LNCaP clone FGC (cell line): ENCODE measurements at places on chromosomes 2 and 18.

- DNase-seq = no peak
Measured at GRCh38 chr2:205073433-205074020, 528.3 kb downstream of the PARD3B start.

- DNase-seq = no peak
Measured at GRCh38 chr2:181978351-181979150, 7.1 kb upstream of the PPP1R1C start.

- no peak for DNase-seq
Measured at GRCh38 chr2:149727927-149728326, 140.4 kb upstream of the MMADHC start.

- DNase-seq = no peak
Measured at GRCh38 chr2:180664507-180664906, 315.9 kb upstream of the UBE2E3 start.

- no peak for DNase-seq
Measured at GRCh38 chr2:111669928-111670695, 213.9 kb downstream of the ANAPC1 start.

DNA sequence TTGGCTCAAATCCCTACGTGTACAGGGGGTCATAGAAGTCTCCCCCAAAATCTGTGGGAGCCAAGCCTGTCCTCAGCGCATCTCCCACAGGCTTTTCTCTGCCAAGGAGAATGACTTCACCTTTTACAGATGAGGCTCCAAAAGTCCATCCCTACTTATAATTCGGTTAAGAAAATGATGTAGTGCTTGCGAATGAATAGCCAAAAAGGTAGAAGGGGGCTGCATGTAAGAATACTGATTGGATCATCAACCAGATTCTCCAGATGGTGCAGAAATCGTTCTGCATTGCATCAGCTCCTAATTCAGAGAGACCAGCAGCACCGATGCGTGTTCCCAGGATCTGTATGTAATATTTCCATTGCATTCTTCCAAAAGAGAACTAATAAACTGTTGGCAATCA is 91.9 kb downstream of the EPHA4 start:
- DNase-seq = no peak

DNA sequence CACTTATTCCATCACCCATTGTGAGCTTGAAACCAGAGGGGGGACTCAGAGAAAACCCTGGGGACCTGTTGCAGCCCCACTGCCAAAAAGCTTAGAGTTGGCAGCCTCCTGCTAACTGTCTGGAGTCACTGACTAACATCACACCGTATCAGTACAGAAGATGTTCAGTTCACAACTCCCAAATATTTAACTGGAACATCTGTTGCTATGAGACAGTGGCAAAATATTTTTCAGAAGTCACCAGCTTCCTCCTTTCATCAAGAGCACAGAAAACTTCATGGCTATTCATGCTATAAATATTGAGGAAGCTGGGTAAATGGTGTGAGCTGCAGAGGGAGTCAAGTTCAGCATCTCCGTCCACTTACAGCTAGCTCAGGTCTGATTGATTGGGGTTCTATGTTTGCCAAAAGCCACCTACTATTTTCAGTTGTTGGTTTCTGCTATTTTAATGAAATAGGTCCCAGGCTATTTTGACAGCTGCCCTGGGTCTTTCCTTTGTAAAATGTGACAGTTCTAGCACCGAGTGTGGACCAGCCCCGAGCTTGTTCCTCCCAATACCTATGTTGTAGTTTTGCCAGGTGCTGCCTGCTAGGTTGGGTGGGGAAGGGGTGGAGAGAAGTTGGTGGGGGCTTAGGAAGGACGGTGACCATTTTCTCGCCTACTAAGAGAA is 9.8 kb downstream of the TUBB6 start:
- no peak for DNase-seq

- DNase-seq = no peak
Measured at GRCh38 chr2:104444889-104445288, 409.0 kb upstream of the POU3F3 start.

DNA sequence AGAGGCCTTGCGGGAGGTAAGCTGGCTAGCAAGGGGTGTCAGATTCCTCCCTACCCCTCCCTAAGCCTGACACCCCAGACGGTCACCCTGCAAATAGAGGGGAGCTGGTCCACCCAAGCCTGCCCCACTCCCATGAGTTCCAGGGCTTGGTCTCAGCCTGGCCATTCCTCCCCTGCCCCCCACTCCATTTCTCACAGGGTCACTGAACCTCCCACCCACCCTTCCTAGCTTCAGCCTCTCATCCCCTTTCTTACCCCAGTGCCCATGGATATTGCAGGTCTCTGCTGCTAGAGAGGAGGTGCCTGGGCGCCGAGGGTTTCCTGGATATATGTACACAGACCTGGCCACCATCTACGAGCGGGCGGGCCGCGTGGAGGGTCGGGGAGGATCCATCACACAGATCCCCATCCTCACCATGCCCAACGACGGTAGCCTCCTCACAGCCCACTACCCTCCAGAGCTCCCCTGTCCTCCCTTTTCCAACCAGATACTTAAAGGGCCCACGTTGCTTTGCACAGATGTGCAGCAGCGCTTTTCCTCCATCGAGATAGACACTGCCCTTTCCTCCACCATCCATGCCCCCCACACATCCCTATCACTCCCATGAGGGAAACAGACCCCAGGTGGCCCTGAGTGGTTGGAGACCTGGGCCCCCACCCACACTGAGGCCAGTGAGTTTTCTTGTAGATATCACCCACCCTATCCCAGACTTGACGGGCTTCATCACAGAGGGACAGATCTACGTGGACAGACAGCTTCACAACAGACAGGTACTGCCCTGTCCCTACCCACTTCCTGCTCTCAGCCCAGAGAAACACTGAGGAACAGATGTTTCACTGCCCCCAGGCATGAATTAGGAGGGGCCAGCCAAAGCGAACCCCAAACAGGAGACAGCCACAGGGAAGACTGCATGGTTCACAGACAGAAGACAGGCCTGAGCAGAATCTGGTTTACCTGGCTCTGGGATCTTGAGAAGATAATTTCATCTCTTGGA is 15.2 kb upstream of the ANKRD53 start:
- DNase-seq = no peak

DNA sequence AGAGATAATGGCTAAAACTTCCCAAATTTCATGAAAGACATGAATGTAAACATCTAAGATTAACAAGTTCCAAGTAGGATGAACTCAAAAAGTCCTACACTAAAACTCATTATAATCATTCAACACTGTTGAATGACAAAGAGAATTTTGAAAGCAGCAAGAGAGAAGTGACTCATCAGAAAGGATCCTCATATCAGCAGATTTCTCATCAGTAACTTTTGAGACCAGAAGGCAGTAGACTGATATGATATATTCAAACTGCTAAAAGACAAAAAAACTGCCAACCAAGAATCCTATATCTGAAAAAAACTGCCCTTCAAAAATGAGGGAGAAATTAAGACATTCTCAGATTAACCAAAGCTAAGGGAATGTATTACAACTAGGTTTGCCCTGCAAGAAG is 130.6 kb upstream of the OTX1 start:
- DNase-seq = no peak

DNA sequence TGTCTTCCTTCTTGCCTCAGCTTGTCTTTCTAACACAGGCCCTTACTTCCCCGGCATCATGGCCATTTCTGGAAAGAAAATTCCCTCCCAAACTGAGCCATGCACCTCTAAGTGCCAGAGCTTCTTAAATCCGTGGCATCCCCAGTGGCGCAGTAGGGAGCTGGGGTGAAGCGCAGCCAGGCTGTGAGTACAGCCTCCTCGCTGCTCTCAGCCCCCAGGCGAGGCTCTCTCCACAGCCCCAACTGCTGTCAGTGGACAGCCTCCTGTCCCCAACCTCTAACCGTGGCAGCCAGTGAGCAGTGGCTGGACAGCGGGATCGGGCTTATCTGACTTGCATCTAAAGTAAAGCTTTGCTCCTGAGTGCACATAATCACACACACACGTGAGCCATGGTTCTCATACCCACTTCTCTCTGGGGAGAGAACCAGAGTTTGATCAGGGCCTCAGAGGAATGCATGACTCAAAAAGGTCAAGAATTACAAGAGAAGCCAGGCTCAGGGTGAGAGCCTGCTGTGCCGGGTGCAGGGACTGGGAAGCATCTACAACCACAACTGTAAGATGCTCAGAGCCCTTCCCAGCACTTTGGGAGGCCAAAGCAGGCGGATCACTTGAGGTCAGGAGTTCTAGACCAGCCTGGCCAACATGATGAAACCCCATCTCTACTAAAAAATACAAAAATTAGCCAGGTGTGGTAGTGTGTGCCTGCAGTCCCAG is 50.7 kb downstream of the SFXN5 start:
- DNase-seq = no peak

DNA sequence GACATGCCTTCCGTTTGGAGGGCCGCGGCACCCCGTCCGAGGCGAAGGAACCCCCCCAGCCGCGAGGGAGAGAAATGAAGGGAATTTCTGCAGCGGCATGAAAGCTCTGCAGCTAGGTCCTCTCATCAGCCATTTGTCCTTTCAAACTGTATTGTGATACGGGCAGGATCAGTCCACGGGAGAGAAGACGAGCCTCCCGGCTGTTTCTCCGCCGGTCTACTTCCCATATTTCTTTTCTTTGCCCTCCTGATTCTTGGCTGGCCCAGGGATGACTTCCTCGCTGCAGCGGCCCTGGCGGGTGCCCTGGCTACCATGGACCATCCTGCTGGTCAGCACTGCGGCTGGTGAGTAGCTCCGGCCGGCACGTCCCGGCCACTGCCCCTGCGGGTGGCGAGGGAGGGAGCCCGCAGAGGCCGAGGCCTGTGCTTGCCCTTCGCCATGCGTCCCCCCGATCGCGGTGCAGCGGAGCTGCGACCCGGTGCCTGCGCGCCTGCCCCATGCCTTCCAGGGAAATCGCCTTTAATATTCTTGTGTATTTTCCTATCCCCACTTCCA is 1.2 kb downstream of the BMPR2 start:
- no peak for DNase-seq

DNA sequence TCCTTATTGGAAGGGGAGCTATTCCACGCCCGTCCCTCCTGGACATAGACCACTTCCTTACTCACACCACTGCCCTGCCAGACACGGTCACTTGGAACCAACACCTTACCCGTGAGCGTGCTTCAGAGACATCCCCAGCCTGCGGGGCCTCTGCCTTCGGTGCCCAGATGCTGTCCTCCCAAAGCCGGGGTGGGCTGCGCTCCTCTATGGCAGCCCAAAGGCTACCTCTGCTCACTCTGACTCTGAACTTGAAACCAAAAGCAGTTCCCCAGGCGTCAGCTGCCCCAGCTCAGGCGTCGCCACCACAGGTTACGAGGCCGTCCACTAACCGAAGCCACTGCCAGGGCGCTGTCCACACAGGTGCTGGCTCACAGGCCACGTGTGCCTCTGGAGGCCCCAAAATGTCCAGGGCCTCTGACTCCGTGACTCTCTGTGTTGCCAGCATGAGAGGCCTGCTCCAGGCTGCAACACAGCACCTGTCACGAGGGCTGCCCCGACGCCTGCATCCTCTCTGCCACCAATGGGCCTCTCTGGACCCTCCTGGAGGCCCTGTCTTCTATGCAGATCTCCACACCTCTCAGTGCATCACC is 23.8 kb downstream of the HDAC4 start:
- no peak for DNase-seq

DNA sequence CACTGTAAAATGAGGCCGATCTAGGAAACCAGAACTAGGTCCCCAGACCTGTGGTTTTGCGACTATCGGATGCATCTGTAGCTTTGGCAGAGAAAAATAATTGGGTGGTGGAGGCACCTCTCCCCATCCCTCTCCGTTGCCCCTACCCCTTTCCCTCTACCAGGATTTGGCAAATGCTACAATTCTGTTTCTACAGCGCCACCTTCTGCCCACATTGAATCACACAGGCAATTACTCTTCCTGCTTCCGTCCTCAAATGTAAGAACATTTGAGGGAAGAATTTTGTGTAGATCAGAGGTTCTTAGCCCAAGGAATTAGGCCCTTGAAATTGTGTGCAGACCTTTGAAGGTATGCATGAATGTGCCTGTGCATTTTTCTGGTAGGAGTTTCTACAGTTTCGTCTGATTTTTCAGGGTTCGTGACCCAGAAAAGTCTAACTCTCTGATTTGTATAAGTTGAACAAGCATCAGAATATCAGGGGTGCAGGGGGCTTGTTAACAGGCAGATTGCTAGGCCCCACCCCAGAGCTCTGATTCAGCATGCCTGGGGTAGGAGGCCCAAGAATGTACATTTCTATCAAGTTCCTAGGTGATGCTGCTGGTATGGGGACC is 11.2 kb downstream of the ATP6V1B1 start:
- DNase-seq = no peak

DNA sequence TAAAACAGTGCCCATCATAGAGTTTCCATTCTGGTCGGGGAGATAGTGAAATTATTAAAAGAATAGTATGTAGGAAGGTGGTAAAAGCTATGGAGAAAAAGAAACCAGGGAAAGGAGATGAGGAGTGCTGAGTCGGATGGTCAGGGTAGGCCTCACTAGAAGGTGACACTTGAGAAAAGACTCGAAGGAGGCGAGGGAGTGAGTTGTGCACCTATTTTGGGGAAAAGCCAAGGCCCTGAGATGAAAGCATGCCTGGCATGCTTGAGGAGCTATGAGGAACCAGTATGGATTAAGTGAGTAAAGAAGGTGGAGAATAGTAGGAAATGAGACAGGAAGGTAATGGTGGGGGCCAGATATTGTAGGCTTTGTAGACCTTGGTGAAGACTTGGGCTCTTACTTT is 7.3 kb upstream of the TTLL4 start:
- DNase-seq = no peak

GRCh38 chr2:138440759-138441158 is 60.8 kb upstream of the SPOPL start:
- DNase-seq = no peak

DNA sequence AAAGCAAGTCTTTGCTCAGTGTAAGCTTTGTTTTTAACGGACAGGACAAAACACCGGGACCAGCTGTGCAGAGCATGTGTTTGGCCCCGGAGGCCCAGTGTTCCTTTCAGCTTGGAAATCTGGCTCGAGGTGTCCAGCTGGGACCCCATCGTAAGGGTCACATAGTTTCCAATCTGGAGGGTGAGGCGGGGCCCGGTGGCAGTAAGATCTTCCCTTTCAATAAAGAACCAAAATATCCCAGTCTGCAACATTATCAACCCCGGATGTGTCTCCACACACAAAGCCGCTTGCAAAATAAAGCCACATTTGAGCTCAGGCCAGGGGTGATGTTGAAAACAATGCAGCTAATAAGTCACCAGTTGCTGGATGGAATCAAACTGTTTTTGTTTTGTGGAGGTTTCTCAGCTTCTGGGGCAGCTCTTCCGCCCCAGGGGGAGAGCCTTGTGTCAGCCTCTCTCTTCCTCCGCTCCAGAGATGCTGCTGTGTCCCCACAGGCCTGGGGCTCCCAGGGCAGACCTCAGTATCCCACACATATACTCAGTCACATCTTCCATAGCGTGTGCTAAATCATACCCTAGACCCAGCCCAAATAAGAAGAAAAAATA is 138.6 kb upstream of the GLI2 start:
- no peak for DNase-seq

DNA sequence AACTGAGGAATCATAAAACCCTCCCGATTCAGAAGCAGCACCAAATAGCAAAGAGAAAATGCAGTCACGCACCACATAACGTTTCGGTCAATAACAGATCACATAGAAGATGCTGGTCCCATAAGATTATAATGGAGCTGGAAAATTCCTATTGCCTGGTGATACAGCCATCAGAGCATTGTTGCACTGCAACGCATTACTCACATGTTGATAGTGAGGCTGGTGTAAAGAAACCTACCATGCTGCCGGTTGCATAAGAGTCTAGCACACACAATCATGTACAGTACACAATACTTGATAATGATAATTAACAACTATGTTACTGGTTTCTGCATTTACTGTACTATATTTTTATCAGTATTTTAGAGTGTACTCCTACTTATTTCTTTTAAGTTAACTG is 32.5 kb downstream of the RNF152 start:
- DNase-seq = no peak

- DNase-seq = no peak
Measured at GRCh38 chr18:35378574-35378896, 1.4 kb upstream of the ZNF396 start.

- no peak for DNase-seq
Measured at GRCh38 chr2:228986961-228987360, 284.1 kb downstream of the PID1 start.
